A172 (cell line): ENCODE measurements at places on chromosomes 6 and 20. TPM values are rescaled to one million over a fixed set of nuclear protein-coding genes. Genes with fewer than 3 reads are reported as not detected.

TJAP1 gene
- total RNA-seq = 10.9 and 14.3 TPM in 2 replicates

- no peak for DNase-seq
Observed at GRCh38 chr20:51562027-51562331, 19.5 kb upstream of the NFATC2 start.

- DNase-seq = no peak
Observed at GRCh38 chr20:60695226-60696000, 556.6 kb upstream of the CDH4 start.

DNA sequence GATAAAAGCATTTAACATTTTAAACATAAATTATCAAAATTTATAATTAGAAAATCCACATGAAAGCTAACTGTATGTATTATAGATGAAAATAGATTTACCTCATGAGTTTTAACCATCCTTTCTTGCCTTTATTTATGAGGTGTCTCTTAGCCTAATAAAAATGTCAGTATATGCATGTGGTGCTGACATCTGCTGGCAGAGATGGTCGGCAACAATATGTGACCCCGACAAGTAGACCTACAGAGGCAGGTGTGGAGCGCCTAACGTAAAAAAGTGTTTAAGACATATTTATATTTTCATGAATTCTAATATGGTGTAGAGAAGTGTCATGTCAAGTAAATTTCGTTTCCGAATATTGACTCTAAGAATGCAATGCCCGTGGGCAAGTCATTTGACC lies 149.0 kb upstream of the FUT9 start:
- DNase-seq = peak; percentile 2

GLP1R gene
- not detected in 2 replicates for total RNA-seq

DNA sequence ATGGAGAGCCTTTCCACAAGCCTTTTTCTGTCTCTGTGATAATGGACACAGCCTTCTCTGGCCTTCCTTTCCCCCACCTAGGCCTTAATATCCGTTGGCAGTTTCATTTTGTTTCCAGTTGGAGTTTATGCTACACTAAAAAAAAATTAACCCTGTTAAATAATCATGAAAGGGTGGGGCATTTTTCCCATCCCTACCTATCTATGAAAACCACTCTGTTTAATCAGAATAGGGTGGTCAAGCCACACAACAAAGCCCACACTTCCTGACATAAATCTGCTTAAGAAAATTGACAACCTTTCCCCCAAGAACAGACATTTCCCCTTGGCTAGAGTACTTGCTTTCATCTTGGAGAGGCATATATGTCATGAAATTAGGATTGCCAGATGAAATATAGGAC lies 14.2 kb downstream of the TXLNB start:
- DNase-seq = no peak

TBC1D20 gene
- 29.6 and 29.7 TPM in 2 replicates for total RNA-seq

DNA sequence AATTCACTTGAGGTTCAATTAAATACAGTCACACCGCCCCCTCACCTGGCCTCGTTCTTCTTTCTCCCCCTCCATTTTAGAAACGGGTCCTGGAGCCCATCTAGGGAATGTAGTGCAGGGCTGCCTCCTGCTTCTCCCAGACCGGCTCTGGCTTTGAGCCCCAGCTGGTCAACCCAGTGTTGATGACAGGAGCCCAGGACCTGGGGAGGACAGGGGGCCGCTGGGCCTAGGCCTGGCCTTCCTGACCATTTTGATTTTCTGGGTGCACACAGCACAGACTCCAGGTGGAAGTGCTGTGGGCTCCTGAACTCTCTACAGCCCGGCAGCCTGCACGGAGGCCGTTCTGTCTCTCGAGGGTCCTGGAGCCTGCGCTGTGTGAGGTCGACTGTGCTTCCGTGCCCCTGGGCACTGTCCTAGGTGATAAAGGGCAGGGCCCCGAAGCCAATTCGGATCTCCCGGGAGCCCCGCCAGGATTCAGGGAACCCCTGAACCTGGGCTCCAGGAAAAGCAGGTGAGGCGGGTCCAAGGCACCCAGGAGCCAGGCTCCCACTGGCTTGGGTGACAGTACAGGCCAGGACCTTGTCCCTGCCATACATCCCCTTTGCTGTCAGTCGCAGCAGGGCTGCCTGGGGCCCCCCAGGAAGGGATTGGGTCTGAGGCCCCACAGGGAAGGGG lies 23.3 kb downstream of the NPEPL1 start:
- DNase-seq = no peak

GRCh38 chr20:35448788-35449373 lies 6.5 kb upstream of the CEP250 start:
- no peak for DNase-seq

- DNase-seq = no peak
Observed at GRCh38 chr20:37852666-37853065, 50.3 kb upstream of the VSTM2L start.

DNA sequence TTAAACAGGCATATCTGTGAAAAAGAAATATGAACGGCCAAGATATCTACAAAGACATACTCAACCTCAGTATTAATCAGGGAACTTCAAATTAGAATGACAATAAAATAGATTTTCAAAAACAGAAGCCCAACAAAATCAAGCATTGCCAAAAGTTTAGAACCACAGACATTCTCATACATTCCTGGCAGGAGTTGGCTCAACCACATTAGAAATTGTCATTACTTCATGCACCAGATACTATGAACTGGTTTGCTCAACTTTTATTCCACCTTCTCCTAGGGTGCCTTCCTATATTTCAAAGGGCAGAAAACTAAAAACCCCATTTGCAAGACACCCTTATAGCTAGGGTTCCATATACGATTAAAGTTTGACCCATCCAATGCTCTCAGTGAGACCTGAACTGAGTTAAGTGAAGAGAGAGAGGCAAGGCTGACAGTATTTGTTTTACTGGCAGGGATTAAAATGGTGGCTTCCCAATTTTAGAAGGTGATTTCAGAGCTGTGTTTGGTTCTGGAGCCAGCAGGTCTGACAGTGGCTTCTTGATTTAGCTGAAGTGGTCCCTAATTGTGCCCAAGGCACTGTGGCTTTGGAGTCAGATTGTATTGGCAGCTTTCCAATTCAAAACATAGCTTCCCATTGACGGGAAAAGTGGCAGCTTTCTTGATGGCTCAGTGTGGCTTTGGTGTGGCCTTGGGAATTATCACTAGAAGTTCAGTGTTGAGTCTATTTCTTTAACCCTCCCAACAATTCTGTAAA lies 77.1 kb upstream of the CDYL start:
- DNase-seq = no peak

- DNase-seq = no peak
Observed at GRCh38 chr6:168719901-168720300, 278.9 kb downstream of the SMOC2 start.

- DNase-seq = no peak
Observed at GRCh38 chr6:14040042-14040441, 77.5 kb upstream of the CD83 start.

GABRR1 gene
- 0.02 TPM in 1 of 2 replicates, not detected in the other for total RNA-seq

TMEM74B gene
- 0.67 and 0.72 TPM in 2 replicates for total RNA-seq

C2 gene
- total RNA-seq = 0.69 TPM in 1 of 2 replicates, not detected in the other

DNA sequence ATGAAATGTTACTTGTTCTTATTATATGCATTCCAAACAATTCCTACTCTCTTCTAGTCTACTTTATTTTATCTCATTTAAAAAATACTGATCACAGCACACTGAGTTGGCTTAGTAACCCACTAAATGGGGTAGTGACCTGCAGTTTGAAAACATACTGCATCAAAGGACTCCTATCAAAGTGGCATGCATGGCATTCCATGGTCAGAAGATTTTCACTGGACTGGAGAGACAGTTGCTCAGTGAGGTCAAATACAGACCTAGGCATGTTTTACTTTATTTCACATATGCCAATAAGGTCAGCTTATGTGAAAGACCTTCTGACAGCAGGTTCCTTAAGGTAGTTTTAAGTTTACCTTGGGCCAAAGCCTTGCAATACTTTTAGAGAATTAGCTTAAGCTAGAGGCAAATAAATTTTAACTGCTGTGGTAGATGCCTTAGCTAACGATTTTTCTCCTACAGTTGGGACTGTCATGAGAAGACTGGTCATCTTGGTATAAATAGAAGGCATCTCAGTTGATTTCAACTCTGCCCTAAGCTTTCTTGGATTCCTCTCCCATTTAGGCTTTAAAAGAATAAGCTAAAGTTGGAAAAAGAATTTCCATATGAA lies 35.1 kb downstream of the TPD52L1 start:
- DNase-seq = no peak

TP53INP2 gene
- total RNA-seq = 2.4 and 5.0 TPM in 2 replicates

GRCh38 chr20:24117383-24117782 lies 128.8 kb upstream of the GGTLC1 start:
- DNase-seq = no peak

DNA sequence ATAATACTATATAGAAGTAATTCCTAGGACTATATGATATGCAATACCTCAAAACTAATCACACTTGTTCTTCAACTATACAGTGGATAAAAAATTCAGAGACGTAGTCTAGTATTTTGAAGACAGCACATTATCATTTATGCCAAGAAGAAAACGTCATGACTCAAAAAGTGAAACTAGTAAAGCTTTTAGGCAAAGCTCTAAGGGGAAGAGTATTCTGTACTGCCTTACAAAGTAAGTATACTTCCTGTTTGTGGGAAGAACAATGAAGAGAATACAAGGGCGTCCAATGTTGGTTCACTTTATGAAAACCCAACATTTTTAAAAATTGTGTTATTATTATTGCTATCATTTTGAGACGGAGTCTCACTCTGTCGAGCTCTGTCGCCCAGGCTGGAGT lies 27.9 kb downstream of the LOC128125822 start:
- no peak for DNase-seq

HLA-DMA gene
- total RNA-seq = 0.78 and 1.2 TPM in 2 replicates

GRCh38 chr6:10384610-10385523 lies 30.0 kb downstream of the TFAP2A start:
- DNase-seq = no peak

GRCh38 chr20:46544576-46544975 lies 5.9 kb downstream of the OCSTAMP start:
- no peak for DNase-seq

- no peak for DNase-seq
Observed at GRCh38 chr20:36330091-36330490, 24.0 kb downstream of the DLGAP4 start.

DNA sequence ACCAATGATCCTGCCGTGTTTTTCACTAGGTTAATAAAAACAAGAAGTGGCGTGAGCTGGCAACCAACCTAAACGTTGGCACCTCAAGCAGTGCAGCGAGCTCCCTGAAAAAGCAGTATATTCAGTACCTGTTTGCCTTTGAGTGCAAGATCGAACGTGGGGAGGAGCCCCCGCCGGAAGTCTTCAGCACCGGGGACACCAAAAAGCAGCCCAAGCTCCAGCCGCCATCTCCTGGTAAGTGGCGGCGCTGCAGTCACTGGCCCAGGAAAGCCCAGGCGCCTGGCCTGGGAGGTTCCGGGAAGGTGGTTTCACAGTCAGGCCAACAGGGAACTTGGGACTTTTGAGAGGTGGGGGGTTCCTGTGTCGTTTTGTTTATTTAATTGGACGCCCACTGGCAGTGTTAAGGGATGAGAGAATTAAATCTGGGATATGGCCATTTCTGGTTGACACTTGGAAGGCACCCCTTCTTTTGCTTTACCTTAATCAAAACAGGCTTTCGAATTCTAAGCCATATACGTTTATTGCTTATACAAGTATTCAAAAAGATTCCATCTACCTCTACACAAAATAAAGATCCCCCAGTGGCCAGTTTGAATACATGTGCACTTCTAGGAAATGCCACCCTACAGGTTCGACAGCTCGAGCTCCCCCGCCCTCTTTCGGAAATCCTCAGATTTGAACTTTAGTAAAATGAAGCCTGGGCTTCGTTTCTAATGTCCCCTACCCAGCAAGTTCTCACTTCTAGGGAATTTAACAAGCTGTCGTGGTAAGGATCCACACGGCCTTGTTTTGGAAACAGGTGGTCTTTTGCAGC lies 138.9 kb downstream of the TMEM242 start:
- DNase-seq = peak; percentile 54

- no peak for DNase-seq
Observed at GRCh38 chr6:34587851-34588250, 31.7 kb upstream of the SPDEF start.

DNA sequence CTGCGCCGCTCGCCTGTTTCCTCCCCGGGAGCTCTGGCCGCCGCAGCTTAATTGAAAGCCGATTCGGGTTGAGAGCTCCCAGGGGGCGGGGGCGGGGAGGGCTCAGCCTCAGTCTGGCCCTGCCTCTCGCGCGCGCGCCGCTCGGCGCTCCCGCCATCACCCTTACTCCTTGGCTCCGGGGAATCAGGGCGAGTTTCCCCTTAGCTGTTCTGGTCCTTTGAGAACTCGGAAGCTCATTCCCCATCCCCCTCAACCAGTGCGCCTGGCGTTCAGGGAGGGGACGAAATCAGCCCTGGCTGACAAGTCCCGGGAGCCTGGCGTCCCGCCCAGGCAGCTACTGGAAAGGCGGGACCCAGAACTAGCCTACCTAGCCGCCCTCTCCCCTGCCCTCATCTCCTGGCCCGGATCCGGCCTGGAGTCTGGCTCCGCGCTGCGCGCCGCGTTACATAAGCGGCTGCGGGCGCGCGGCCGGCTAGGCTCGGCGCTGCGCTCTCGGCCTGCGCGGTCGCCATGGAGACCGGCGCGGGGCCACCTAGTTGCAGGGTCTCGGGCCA lies 2.8 kb downstream of the SLC12A5 start:
- DNase-seq = no peak

DPPA5 gene
- not detected in 2 replicates for total RNA-seq

GRCh38 chr20:46897328-46897880 lies 2.8 kb downstream of the EYA2 start:
- no peak for DNase-seq

KIAA1755 gene
- total RNA-seq = 0.57 and 0.69 TPM in 2 replicates

GRCh38 chr6:3540253-3540820 lies 83.5 kb upstream of the SLC22A23 start:
- no peak for DNase-seq

DNA sequence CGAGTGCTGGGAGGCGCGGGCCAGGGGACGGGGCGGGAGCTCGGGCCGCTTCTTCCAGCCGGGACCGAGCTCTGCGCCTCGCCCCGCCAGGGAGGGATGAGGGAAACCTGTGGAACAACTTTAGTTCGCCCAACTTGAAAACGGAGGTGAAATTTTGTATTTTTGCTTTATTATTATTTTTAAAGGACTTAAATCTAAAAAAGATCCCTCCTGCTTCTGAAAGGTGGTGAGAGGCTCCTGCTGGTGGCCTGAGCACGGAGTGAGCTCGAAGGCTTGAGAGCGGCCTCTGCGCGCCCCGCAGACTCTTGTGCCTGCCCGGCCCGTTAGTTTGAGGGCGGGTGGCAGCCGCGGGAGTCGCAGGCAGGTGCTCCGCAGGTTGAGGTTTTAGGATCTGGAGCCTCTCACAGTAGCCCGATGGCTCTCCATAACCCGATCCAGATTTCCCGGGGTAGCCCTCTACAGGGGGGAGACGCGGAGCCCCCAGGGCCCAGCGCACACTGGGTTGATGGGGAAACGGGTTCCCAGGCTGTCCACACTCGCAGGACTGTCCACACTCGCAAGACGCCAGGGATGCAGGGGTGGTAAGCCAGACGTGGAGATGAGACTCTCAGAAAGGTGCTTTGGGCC lies 46.2 kb upstream of the SUPT3H start:
- no peak for DNase-seq

GRCh38 chr6:26532699-26533531 lies 5.3 kb upstream of the HMGN4 start:
- DNase-seq = peak; percentile 96

DNA sequence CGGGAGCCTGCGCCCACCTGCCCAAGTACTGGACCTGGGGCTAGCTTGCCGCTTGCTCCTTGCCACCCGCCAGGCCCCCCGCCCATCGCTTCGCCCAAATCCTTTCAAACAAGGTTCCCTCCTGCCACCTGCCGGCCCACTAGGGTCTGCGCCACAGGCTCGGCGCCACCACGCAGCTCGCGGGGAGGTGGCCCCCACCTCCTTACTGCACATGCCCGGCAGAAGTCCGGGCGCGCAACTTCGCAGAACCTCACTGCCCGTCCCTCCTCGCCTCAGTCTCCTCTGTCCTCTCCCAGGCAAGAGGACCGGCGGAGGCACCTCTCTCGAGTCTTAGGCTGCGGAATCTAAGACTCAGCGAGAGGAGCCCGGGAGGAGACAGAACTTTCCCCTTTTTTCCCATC lies 11.2 kb downstream of the GNAS-AS1 start:
- peak; percentile 37 for DNase-seq
